ENCODE measurements at places on chromosomes 7 and 10.

DNA sequence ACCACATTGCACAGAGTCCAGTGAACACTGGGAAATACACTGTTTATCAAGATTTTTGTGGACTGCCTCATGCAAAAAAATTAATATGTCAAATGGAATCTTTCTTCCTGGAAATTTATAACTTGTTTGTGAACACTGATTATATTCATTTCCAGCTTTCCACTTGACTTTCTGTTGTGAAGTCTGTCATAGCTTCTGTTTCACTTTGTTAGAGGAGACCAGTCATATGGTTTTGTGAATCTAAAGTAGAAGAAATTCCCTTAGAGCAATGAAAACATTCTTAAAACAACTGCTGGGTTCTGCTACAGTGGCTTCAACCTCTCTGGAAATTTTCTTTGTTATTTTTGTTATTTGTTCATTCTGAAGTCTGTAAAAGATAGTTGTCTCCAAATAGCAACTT is 349.5 kb upstream of the NFE2L3 start:
- DNase-seq: no peak

GRCh38 chr7:30849565-30849964 is 62.1 kb upstream of the AQP1 start:
- DNase-seq: no peak

DNA sequence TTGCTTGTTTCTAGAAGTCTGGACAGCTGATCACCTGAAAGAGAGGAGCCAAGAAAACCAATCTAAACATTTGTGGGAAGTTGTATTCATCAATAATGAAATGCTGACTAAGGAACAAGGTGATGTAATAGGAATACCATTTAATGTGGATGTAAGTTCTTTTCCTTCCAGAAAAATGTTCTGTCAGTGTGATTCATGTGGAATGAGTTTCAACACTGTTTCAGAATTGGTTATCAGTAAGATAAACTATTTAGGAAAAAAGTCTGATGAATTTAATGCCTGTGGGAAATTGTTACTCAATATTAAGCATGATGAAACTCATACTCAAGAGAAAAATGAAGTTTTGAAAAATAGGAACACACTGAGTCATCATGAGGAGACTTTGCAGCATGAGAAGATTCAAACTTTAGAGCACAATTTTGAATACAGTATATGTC is 39.8 kb upstream of the ZNF37A start:
- no peak for DNase-seq

- DNase-seq: peak; percentile 10
These were observed 7.0 kb downstream of the NAPEPLD start for GRCh38 chr7:103141753-103142404.

GRCh38 chr10:44557596-44558191 is 172.8 kb upstream of the CXCL12 start:
- no peak for DNase-seq

GRCh38 chr7:142898377-142899170 is 13.0 kb upstream of the TRPV6 start:
- DNase-seq: peak; percentile 40

GRCh38 chr10:22621726-22622125 is 92.7 kb downstream of the PIP4K2A start:
- DNase-seq: no peak

GRCh38 chr10:50326757-50327701 is 75.7 kb upstream of the ASAH2 start:
- DNase-seq: no peak

GRCh38 chr10:16117305-16117695 is 257.0 kb upstream of the MINDY3 start:
- DNase-seq: no peak

GRCh38 chr10:3538656-3539531 is 246.1 kb downstream of the KLF6 start:
- DNase-seq: no peak

DNA sequence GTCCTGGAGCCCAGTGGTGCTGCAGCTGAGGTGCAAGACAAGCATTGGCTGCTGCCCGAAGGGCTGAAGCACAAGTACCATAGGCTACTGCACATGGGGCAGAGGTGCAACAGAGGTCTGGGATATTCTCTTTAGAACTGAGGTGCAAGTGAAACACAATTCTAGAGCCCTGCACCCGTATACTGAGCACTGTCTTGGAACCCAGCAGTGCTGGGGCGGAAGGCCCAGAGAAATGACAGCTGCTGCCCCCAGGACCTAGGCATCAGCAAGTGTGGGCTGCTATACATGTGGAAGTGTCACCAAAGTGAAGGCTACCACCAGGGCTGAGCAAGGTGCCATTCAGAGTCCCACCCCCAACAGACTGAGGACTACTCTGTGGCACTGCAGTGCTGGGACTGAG is 393.6 kb upstream of the STEAP1 start:
- DNase-seq: no peak

- DNase-seq: no peak
These were observed 228.9 kb upstream of the HABP2 start for GRCh38 chr10:113323985-113324384.
